ENCODE measurements at places on chromosomes 4 and X.

DNA sequence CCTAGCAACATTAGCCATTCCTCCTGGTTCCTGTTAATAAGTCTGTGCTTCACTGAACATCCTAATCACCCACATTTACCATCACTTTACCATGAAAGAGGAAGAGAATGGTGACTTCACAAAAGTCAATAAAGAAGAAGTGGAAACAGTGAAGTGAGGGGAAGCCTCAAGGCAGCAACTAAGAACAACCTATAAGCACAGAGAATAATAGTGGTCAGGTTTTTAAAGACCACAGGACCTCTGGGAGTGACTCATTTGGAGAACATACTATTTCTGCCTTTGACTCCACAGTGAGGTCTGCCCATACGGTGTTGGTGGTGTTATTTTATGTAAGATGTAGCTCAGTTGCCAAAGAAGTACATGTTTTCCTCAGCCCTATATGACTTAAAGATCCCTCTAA lies 86.0 kb upstream of the TET2 start:
- no peak for DNase-seq

DNA sequence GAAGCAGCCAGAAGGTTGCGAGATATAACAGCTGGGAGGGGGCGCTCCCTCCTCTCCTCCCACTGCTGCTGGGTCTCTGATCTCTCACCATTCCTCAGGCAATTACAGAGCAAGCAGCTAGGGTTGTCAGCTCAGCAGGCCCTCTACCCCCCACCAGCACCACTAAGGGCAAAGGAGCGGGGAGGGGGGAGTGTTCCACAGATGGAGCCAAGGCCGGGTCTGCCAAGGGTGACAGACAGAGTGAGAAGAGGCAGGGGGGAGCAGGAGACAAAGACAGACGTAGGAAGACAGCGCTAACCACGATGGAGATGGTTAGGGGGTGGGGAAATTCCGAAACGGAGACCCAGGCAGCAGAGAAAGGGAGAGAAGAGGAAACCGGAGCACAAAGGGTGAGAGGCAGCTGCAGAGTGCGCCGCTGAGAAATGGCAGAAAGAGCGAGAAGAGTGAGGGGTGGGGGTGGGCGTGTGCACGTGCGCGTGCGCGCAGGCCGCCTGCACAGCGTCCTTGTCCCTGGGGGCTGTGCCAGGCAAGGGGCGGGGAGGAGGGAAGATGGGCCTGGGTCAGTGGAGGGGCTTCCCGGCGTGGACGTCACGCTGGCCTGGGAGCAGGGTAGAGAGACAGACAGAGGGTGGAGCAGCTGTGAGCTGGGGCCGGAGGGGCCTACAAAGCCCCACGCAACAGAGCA lies 6.9 kb downstream of the L1CAM start:
- DNase-seq: no peak

DNA sequence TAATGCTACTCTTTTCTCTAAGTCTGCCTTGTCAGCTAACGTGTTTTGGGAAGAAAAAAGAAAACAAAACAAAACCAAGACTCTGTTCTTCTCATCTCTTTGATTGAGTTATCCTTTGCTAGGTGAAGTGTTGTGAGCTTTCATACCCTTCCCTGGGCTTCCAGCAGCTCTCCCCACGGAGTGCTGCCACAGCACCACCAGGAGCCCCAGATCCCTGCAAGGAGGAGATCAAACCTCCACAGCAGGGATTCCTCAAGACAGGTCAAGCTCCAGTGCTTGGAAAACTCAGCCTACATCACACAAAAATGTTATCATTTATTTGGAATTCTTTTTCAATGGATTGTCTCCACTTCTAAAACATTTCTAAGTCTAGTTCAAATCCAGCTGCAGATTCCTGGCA lies 1981.9 kb upstream of the TENM3 start:
- no peak for DNase-seq

- no peak for DNase-seq
Measured at GRCh38 chr4:17781300-17782287, at the start of gene FAM184B. Gene FAM184B, minus strand, starts transcription at chr4:17781621. Its CDS starts 322 bp downstream, at chr4:17781299.

DNA sequence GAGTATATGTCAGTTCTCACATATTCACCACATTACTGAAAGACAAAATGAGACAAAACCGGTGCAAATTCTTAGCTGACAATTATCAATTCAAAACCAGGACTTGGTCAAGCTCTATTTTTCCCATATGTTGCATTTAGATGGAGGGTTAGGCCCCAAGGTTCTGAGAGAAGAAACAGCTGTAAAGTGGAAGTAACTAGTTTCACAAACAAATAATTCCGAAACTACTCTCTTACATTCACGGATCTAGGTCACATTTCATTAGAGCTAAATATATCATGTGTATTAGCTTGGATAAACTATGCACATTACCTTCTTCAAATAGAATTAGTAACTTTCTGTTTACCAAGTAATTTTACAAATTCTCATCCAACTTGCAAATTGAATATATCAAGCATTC lies 3.7 kb upstream of the GABRA2 start:
- no peak for DNase-seq

- DNase-seq: peak; percentile 79
Measured at GRCh38 chr4:76640353-76640910, 205.4 kb downstream of the SHROOM3 start.

DNA sequence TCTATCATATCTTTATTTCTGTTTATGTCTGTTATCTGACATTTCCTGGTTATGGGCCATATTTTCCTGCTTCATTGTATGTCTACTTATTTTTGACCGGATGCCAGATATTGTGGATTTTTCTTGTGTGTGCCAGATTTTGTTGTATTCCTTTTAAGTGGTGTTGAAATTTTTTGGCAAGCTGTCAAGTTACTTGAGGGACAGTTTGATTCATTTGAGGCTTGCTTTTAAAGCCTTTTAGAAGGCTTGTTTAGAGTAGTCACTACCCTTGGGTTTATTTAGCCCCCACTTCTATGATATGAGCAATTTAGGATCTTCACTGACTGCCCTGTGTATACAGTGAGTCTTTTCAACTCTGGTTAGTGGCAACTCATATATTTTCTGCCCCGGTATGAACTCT lies 29.2 kb upstream of the NPY2R start:
- no peak for DNase-seq

DNA sequence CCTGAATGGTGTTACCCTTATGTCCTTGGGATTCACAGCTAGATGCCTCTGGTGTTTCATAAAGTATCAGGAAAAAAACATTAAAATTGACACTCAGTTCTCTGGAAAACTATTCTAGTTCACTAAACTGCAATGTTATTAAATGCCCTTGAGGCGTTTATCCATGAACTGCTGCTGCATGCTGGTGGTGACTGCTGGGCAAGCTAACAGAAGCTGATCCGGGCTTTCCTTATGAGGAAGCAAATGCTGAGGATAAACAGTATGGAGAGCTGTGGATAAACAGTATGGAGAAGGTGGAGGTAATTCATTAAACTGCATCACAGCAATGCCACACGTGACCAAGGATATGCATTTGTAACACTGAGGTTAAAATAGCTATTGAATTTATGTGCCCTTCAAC lies 227.0 kb downstream of the NR3C2 start:
- DNase-seq: no peak

GRCh38 chr4:5930456-5930855 lies 37.6 kb upstream of the CRMP1 start:
- DNase-seq: no peak

DNA sequence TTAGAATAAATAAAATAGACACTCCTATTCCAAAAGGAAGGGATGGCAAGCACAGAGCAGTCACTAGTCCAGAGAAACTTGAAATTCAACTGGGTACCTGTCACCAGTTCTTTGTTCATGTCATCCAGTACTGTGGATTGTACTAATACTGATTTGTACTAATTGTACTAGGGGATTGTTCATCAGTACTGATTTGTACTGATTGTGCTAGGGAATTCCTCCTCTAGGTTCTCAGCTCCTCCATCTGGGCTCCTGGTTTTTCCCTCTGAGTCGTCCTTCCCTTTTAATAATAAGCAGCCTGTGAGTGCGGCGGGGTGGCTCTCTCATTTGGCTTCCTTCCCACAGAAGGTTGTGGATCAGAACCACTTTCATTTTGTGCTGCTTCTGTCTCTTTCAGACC lies 31.0 kb upstream of the SOD3 start:
- DNase-seq: no peak
